ENCODE measurements at places on chromosomes 6 and 20. TPM values are rescaled to one million over a fixed set of nuclear protein-coding genes. Genes with fewer than 3 reads are reported as not detected.

The MEP1A gene
- total RNA-seq, result not detected

The TMEM217 gene
- total RNA-seq, result 1.9 TPM

The FKBP1C gene
- 1.5 TPM for total RNA-seq

The WFDC5 gene
- total RNA-seq, result not detected

The ULBP3 gene
- not detected for total RNA-seq

GRCh38 chr6:157764178-157765068 lies 58.6 kb upstream of the SNX9 start:
- H3K4me3 ChIP-seq, result peak overlapping the region; percentile 53
- peak; percentile 95 for DNase-seq
- H3K27ac ChIP-seq, result peak overlapping the region; percentile 76
- H3K36me3 ChIP-seq, result no peaks in the 10 kb centered on the region
- no peaks in the 10 kb centered on the region for H3K27me3 ChIP-seq

- H3K4me1 ChIP-seq, result peaks cover 18% of the 10 kb centered on the region
- no peak for DNase-seq
- peak overlapping the region; percentile 47 for H3K4me3 ChIP-seq
- peaks cover 4% of the 10 kb centered on the region for H3K27me3 ChIP-seq
These were observed 790 bp downstream of the TOX2 start for GRCh38 chr20:43915211-43916072.
